ENCODE measurements at places on chromosomes 2 and 18. TPM values are rescaled to one million over a fixed set of nuclear protein-coding genes. Genes with fewer than 3 reads are reported as not detected.

PUS10 gene
- 2.7 TPM for total RNA-seq

C2orf66 gene
- total RNA-seq, result not detected

POMC gene
- 6.1 TPM for total RNA-seq

CABLES1 gene
- 2.1 TPM for total RNA-seq

CRYGD gene
- total RNA-seq, result not detected

UGT1A4 gene
- total RNA-seq, result not detected

SALL3 gene
- not detected for total RNA-seq

C2orf15 gene
- not detected for total RNA-seq

PLCD4 gene
- 2.7 TPM for total RNA-seq

DUSP2 gene
- total RNA-seq, result 6.6 TPM

ANKRD36B gene
- total RNA-seq, result 7.4 TPM
